CD4-positive, alpha-beta T cell treated with Interleukin-4 for 4 hours (primary cell): ENCODE measurements at places on chromosomes 5 and 9.

GRCh38 chr5:73822278-73822988 is 196.4 kb downstream of the ARHGEF28 start:
- no peak for DNase-seq

DNA sequence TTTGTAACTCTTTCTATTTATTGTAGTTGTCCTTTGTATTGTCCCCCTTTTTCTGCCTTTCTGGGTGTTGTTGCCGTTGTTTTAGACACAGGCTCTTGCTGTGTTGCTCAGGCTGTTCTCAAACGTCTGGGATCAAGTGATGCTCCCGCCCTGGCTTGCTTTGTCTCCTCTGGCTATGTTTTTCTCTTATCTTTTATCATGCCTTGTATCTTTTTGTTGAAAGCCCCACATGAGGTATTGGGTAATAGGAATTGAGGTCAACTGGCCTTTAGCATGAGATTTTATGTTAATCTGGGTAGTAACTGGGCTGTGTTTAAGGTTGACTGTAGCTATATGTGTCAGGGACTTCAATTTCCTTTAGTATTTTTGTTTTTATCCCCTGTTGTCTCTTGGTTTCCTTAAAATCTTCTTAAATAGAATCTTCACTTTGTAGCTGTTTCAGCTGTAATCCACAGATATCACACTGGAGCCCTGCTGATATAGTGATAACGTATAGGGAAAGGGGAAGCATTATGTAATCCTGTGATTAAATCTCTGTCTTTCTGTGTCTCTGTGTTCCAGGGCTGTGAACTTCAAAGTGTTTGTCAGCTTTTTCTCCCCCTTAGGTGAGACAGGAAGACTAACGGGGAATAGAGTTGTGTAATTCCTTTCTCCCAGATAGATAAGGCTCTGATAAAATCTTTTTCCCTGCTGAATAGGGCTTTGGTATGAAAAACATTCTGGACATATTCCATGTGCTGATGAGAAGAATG is 25.9 kb upstream of the CACNA1B start:
- DNase-seq: no peak

DNA sequence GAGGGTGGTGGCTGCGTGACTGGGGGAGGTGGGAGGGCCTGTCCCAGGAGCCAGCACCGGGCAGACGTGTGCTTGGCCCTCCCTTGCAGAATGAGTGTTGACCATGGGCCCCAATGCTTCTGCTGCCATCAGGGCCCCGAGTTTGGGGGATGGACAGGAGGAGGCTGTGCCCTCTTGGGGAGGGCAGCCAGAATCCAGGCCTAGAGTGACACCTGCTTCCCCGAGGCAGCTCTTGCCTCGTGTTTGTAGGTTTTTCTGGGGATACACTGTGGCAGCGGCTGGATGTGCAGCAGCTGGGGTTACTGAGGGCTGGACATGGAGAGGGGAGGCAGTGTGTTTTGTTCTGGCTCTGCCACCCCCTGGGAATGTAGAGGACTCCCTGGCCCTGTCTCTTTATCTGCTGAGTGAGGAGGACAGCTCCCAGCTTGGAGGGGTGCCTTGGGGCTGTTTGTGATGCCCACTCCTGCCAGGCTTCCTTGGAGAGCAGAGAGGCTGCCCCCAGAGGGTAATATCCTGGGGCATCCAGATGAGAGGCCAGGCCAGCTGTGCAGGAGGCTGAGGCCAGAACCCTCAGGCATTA is 22.7 kb downstream of the WNK2 start:
- no peak for DNase-seq

DNA sequence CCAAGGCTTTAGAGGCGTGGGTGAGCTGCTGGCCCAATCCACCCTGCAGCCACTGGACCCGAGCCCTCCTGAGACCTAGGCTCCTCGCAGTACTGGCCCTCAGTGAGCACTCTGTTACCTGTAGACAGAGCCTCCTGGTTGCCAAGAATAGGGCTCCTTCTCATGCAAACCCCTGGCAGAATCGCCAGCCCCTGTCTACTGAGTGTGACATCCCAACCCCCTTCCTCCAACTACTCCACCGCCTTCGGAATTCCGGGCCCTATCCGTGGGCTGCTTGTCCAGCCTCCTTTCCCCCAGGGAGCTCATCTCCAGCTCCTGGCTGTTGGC is 23.8 kb upstream of the COL5A1 start:
- DNase-seq: no peak

- DNase-seq: no peak
Observed at GRCh38 chr9:3857091-3857490, 331.3 kb upstream of the RFX3 start.

- no peak for DNase-seq
Observed at GRCh38 chr5:78137290-78137689, 157.2 kb downstream of the AP3B1 start.

GRCh38 chr5:16577677-16578076 is 39.1 kb downstream of the RETREG1 start:
- no peak for DNase-seq

GRCh38 chr5:159469496-159470372 is 139.4 kb upstream of the IL12B start:
- DNase-seq: peak; percentile 59

GRCh38 chr9:1005043-1005667 is 28.7 kb downstream of the DMRT3 start:
- DNase-seq: peak; percentile 17

GRCh38 chr5:170466988-170467707 is 36.7 kb upstream of the KCNIP1 start:
- no peak for DNase-seq

DNA sequence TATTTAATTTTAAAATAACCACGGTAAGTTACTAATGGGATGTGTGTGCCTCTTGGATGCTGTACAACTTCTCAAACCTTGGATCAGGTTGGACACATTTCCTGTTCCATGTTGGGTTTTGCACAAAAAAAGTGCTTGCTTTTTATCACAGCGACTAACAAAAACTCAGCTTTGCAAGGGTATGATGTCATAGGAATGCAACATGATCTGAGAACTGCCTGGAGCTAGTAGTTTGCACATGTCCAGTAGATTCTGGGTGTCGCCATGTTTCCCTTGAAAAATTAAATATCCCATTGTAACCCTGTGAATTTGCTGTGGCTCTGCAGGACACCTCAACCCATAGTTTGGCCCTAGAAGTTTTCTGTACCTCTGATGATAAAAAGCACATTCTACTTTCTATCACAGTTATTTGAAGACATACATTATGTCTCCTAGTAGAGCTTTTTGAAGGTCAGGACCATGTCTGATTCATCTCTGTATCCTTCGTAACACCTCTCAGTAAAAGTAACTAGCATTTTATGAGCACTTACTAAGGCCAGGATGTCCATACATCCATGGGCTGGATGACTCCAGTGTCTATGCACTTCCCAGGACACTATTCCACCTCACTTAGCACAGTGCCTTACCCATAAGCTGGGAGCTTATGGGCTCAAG is 11.5 kb upstream of the FRMPD1 start:
- no peak for DNase-seq

DNA sequence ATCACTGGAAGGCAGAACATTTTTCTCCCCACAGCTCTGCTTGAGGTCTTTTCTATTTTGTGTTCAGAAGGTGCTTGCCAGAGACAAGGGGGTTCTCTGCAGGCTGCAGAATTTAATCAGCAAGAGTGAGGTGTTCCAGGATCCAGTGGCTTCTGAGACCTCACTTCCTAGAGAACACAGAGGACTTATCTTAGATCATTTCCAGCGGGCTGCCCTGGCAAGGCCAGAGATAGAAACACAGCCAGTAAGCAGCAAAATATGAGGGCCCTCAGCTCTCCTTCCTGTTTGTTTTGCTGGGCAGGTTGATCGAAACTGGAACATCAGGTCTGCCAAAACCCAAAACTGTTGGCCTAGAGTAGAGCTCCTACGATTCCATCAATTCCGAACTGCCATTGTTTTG is 187.3 kb downstream of the DIRAS2 start:
- DNase-seq: no peak

- DNase-seq: no peak
Observed at GRCh38 chr5:103346162-103346748, 87.7 kb downstream of the MACIR start.

GRCh38 chr5:22076586-22076985 is 776.6 kb downstream of the CDH12 start:
- no peak for DNase-seq

GRCh38 chr5:20536813-20537212 is 548.8 kb upstream of the CDH18 start:
- DNase-seq: no peak

DNA sequence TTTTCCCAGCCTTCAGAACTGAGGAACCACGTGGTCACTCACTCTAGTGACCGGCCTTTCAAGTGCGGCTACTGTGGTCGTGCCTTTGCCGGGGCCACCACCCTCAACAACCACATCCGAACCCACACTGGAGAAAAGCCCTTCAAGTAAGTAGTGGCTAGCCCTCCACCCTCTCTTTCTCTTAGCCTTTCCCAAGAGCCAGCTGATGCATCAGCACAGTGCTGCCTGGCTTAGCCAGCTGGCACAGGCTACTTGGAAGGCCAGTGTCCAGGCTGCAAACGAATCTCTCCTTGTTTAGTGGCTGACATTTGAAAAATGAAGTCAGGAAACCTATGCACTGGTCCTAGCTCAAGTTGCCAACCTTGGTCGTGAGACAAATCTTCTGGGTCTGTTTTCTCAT is 91.1 kb downstream of the PRDM6 start:
- DNase-seq: no peak

GRCh38 chr5:154234551-154234950 is 44.0 kb downstream of the GALNT10 start:
- no peak for DNase-seq

- DNase-seq: no peak
Observed at GRCh38 chr5:31364881-31365636, 166.8 kb downstream of the DROSHA start.

GRCh38 chr5:146205499-146206202 is 2.2 kb downstream of the RBM27 start:
- peak; percentile 4 for DNase-seq

DNA sequence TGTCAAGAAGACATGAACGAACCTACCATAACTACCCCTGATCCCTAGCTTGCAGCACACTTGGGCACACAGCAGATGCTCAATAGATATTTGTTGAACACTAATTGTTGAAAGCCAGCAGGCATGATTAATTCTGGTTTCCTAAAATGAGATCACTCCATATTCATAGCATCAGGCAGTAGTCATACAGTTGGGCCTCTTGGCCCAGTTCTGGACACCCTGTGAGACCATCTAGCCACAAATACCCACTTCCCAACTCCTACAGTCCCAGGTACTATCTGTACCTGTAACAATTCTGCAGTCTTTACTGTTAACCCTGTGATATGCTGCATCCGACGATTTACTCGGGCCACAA is 24.2 kb downstream of the P4HA2 start:
- no peak for DNase-seq

GRCh38 chr5:43429706-43430105 is 17.5 kb upstream of the CCL28 start:
- no peak for DNase-seq

GRCh38 chr5:114101153-114101552 is 260.7 kb upstream of the KCNN2 start:
- DNase-seq: no peak

DNA sequence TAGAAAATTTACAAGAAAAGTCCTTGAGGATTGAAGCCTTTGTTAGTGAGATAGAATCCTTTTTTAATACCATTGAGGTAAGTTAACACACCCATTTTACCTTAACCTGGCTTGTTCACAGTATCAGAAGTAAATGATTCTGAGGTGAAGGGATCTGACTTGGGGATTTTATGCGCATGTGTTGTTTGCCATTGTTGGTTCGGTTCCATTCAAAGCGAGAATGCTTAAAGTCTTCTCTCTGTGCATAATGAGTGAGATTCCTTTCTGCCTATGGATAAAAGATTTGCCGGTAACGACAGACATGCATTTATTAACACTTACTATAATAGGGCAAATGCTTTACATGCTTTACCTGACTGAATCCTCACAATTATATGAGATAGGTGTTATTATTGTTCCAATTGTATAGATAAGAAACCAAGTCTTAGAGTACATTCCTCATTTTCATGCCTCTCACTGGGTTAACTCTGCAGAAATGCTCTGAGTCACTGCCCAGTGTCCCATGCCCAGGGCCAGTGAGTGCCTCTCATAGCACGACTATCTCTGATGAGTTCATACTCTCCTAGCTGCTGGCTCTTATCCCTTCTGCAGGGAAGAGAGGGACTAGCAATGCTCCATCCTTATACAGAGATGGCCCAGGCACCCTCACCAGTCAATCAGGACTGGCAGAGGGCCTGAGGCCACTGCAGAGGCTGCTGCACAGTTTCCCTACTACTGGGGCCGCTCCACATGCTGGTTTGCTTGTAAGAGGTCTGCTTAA is 54.4 kb downstream of the CMYA5 start:
- DNase-seq: no peak

DNA sequence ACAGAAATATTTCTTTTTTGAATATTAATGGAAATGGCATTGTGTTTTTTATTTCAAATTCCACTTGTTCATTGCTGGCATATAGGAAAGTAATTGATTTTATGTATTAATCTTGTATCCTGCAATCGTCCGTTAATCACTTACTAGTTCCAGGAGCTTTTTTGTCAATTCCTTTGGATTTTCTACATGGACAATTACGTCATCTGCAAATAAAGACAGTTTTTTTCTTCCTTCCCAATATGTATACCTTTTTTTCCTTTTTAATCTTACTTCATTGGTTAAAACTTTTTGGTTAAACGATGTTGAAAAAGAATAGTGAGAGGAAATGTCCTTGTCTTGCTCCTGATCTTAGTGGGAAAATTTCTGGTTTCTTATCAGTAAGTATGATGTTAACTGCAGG is 1.5 kb upstream of the TIFAB start:
- no peak for DNase-seq

DNA sequence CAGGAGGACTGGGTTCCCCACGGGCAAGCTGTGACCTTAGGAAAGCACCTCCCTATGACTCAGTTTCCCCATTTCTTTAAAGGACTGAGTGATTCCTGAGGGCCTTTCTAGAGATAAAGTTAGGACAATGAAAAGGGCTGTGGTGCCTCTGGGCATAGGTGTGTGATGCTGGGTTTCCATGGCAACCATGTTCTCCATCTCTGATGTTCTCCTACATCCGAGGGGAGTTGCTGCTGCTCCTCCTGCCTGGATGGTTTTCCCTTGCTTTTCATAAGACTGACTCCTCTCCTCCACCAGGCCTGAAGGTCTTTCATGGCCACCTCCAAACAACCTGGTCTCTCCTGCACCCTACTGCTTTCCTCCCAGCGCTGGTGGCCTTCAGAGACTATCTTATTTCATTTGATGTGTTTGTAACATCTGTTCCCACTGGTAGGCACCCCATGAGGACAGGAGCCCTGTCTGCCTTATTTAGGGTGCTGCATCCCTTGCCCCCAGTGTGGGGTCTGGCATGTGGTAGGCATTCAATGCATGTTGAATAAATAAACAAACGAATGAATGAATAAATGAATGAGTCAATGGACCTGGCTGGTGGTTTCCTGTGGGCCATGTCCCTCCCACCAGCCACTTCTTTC is 112.2 kb upstream of the HAND1 start:
- DNase-seq: no peak

- peak; percentile 6 for DNase-seq
Observed at GRCh38 chr9:33748633-33749304, 46.6 kb upstream of the PRSS3 start.

GRCh38 chr5:179162351-179163235 is 102.4 kb downstream of the ZNF354C start:
- no peak for DNase-seq

GRCh38 chr5:164345173-164345849 is 839.9 kb downstream of the MAT2B start:
- DNase-seq: no peak
